ENCODE measurements at places on chromosomes 4 and X.

GRCh38 chrX:14590216-14590615, 60.9 kb downstream of the GLRA2 start:
- no peak for DNase-seq

DNA sequence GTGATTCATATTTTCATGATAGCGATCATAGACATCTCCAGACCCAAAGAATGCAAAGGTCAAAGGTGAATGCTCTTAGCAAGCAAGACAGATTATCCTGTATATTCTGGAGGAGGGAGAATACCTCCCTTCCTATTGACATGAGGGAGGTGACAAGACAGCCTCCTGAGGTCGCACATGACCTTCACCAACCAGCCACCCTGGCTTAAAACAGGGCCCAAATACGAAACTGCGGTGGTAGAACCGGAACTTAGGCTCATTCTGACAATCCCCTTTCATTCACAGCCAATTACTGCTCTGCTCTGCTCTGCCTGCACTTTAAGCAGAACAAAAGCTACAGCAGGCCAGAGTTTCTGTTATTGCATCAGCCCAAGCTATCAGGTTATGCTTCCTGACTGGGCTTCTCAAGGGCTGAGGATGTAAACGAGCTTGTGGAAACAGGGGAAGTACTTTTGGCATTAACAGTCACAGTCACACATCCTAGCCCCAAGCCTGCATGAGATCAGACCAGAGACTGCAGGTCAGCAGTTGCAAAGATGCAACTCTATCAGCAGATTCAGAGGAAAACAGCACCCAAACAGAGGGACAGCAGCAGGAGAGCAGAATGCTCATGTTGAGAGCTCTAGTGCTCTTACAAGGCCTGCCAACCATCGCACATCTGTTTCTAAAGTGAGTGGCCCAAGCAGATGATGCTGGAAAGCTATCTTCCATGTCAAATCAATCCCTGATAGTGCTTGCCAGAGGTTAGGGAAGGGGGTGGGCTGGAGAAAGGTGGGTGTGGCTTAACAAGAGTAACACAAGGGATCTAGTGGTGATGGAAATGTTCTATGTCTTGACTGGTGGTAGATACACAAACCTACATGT, 51.3 kb upstream of the MAP3K15 start:
- peak; percentile 12 for DNase-seq

DNA sequence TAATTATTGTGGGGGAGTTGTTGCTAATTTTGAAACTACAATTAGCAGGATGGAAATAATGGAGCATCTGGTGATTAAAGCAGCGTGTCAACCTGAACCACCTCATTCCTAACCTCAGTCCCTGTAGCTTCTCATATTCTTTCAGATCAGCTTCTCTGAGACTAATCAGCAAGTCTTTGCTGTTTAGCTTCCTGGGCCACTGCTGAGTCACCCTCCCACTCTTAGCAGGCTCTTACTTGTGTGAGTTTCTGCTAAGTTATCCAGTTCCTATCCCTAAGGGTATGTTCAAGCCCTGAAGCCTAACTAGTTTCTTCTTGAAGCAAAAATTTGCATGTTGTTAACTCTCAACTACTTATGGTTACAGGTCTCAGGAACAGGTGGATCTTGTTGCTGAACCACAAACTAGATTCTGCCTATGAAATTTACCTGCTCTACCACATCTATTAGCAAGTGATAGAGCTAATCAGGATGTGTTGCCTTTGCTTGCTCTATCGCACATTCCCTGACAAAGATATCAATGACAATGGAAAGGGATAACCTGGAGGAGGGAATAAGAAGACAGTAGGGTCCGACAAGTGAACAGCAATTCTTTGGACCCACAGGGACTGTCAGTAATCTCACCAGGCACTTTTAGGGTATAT, 134.2 kb downstream of the EIF4E start:
- DNase-seq: no peak

DNA sequence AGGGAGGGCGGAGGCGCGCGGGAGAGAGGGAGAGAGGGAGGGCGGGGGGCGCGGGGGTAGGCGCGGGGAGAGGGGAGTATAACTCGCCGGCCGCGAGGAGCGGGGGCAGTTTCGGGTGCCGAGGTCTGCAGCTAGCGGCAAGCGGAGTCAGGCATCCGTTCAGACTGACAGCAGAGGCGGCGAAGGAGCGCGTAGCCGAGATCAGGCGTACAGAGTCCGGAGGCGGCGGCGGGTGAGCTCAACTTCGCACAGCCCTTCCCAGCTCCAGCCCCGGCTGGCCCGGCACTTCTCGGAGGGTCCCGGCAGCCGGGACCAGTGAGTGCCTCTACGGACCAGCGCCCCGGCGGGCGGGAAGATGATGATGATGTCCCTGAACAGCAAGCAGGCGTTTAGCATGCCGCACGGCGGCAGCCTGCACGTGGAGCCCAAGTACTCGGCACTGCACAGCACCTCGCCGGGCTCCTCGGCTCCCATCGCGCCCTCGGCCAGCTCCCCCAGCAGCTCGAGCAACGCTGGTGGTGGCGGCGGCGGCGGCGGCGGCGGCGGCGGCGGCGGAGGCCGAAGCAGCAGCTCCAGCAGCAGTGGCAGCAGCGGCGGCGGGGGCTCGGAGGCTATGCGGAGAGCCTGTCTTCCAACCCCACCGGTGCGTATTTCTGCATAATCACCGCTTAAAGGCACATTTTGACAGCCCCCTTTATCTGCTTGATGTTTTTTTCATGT, at the start of gene POU4F2:
POU4F2 (plus strand) TSS at position 108 of the 720 bp plus-strand sequence; CDS start at position 356, 248 bp downstream.
- DNase-seq: no peak

- DNase-seq: no peak
Observed at GRCh38 chrX:905848-906566, 275.4 kb downstream of the SHOX start.

GRCh38 chrX:127764674-127765073, 287.5 kb downstream of the ACTRT1 start:
- no peak for DNase-seq

GRCh38 chr4:139314047-139314800, 11.9 kb upstream of the NDUFC1 start:
- no peak for DNase-seq

GRCh38 chr4:172992648-172993378, 175.8 kb upstream of the GALNT7 start:
- no peak for DNase-seq

Data from dermis microvascular lymphatic vessel endothelial cell (primary cell).